ENCODE measurements at places on chromosomes 3 and 15.

DNA sequence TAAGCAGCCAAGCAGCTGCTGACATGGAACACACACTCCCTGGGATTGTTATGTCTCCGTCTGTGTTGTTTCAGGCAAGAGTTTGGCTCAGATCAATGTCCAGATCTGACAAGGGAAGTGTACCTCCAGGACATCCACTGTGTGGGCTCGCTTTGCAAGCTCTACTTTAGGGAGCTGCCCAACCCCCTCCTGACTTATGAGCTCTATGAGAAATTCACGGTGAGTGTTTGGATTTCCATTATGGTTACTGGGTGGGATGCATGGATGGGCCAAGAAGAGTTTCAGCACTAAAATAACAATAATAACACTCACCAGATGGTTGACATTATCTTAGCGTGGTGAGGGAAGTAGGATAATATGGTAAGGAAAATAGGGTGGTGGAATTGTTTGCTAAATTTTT, 74.1 kb downstream of the ARHGAP31 start:
- DNase-seq, result no peak

- no peak for DNase-seq
Measured at GRCh38 chr15:66619152-66619903, 53.5 kb upstream of the LCTL start.

DNA sequence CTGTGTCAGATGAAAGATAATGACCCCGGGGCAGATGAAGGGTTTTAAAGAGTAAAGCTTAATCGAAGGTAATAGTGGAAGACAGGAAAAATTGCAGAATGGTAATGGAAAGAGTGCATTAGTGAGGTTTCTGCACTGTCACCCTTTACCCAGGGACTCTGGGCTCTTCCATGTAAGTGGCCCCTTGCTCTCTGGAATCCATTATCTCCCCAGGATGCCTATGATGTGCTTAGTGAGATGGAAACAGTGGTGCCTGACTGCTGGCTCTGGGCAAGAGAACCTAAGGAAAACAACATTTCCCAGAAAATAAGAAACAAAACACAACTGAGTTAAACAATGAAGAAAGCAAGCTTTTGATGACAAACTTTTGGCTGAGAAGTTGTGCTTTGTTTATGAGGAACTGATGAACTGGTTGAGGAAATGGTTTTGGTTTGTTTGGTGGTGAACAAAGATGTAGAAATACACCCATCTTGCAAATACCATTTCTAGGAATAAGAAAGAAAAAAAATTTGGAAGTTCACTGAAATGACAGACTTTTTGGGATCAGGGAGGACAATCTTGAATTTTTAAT, 119.9 kb upstream of the RASGRP1 start:
- no peak for DNase-seq

DNA sequence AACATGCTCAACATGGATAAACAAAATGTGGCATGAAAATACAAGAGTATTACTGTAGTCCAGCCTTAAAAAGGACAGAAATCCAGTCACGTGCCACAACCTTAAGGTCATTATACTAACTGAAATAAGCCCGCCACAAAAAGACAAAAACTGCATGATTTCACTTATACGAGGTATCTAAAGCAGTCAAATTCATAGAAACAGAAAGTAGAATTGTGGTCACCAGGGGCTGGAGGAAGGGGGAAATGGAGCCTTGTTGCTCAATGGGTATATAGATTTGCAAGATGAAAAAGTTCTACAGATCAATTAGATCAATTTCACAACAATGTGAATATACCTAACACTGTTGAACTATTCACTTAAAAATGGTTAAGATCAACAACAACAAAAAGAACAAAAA, 7.4 kb downstream of the GLB1 start:
- no peak for DNase-seq

- no peak for DNase-seq
Measured at GRCh38 chr3:175329373-175329772, 470.2 kb downstream of the NAALADL2 start.

DNA sequence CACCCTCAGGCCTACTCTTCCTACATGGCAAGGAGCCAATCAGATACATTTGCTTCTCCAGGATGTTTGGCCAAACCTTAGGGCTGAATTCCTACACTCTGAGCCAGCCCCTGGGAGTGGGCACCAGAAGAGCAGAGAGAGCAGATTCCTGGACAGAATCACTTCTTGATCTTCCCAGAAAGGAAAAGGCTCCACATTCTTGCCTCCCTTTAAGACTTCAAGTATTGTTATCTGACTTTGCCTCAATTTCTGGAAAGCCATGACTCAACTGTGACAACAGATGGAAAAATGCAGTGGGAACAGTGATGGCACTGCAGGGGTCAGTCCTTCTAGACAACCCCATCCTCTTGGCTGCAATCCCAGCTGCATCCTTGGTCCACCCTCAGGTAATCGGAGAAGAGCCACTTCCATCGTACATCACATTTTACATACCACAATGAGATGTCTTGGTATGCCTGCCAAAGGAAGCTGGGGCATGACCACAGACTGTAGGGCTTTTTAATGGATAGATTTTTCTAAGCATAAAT, 21.0 kb downstream of the SLCO2A1 start:
- DNase-seq, result no peak

GRCh38 chr3:10836676-10837075, 20.6 kb downstream of the SLC6A11 start:
- DNase-seq, result no peak

Data from stimulated activated naive CD4-positive, alpha-beta T cell treated with Interleukin-2 at 50 U/mL for 16 hours (primary cell).